ENCODE measurements at places on chromosomes 4 and X.

DNA sequence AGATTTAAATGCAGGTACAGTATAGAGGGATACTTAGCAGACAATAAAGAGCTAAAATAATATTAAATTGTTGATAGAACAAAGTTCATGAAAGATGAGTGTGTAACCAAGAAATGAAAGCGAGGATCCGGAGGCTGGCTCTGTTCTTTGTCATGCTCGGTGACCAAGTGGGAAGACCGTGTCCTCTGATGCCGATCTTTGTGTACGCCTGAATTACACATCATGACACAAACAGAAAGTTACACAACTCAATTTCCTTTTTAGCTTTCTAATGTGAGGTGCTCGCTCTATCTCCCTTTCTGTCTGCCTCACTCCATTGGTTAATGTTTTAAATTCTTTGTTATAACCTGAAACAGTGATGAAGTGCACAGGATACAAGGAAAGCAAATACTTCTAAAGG lies 114.8 kb upstream of the NEIL3 start:
- DNase-seq, result no peak

DNA sequence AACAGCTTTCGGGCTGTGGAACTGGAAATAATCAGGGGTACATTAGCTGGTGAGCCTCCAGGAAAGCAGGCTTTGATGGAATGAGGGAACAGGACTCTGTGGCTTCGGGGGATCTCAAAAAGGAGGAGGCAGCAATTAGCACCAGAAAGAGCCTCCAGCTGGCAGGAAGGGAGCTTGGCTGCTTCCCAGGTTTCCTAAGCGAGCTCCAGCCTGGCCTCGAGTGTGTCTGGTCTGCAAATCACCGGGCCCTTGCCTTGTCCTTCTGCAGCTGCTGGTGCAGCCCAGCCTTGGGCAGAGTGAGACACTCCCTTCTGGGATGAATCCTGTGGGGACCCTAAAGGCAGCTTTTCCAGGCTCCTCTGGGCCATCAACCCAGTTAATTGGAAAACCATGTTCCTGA lies 10.7 kb upstream of the PDHA1 start:
- no peak for DNase-seq

- no peak for DNase-seq
These were observed 38.0 kb downstream of the RADX start for GRCh38 chrX:106649523-106650428.

DNA sequence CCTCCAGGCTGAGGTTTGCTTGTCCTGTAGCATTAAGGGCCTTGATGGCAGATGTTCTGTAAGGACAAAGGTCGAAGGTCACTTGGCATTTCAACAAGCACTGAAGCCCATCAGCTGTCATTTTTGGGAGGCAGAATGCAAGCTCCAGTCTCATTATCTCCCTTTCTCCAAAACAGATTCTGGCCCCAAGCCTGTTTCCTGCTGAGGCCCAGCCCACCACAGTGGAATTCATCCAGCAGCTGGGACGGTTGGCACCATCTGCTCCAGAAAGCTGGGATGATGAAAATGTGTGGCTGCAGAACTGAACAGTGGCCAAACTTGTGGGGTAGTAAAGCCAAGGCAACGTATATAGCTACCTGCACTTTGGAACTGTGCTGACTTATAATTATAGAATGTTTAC lies 17.7 kb upstream of the PPEF2 start:
- no peak for DNase-seq

DNA sequence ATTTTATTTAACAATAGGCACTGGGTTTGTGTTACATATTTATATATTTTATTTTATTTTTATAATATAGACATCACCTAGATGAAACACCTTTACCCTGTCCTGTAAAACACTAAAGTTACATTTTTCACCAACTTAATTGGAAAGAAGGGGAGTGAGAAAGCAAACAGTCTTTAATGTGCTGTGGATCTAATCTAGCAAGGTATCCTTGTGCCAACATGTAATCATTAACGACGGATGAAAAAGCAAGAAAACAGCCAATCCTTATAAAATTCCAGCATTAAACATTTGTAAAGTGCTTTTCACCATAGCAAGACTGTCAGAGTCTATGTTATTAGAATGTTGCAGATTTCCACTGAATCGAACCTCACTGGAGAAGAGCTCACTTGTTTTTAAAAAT lies 92.7 kb downstream of the HHIP start:
- DNase-seq, result no peak

DNA sequence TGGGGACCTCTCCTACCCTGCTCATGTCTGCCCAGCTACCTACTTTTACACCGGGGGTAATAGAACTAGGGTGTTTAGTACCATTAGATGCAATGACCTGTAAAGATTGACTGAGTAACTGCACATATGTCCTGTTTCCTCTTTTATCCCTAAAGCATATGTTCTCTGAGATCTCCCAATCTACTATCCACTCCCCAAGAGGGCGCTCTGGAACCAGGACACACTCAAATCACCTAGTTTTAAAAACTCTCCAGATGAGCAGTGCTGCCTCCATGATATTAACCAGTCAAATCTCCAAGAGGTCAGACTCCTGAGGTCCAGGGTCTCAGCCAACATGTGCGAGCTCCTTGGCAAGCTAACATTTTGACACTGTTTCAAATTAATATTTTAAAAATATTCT lies 87.0 kb upstream of the TSPAN5 start:
- no peak for DNase-seq

DNA sequence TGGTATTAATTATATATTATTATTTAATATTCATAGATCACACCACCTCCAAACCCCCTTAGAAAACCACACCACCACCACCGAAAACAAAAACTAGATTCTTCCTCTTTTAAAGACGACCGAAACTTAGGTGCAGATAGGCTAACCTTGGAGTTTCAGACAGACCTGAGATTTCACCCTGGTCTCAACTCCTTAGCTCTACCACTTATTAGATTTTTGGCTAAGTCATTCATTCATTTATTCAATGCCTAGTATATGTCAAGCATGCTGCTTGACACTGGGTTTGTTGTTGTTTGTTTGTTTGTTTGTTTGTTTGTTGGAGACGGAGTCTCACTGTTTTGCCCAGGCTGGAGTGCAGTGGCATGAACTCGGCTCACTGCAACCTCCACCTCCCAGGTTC lies 9.5 kb upstream of the BMP2K start:
- DNase-seq, result no peak
